ENCODE measurements at places on chromosomes 2 and 18. TPM values are rescaled to one million over a fixed set of nuclear protein-coding genes. Genes with fewer than 3 reads are reported as not detected.

GRCh38 chr2:134314681-134315368, 61.0 kb downstream of the MGAT5 start:
- peaks cover 23% of the 10 kb centered on the region for H3K36me3 ChIP-seq
- DNase-seq = no peak
- no peaks in the 10 kb centered on the region for H3K27me3 ChIP-seq
- no peak overlapping the region for H3K27ac ChIP-seq
- H3K4me1 ChIP-seq = peaks cover 33% of the 10 kb centered on the region

DNA sequence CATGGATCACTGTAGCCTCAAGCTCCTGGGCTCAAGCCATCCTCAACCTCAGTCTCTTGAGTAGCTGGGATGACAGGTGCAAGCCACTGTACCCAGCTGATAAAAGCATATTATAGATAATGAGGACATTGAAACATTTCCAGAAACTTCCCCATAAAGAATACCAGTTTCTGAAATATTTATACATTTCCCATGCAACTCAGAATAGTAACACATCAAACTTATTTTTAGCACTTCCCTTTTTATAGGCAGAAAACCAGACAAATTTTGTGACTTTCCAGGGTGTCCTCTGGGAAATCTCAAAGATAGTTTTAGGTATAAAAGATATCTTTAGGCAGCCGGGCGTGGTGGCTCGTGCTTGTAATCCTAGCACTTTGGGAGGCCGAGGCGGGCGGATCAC, 25.1 kb upstream of the DPYSL5 start:
- H3K4me3 ChIP-seq = no peak overlapping the region
- H3K27me3 ChIP-seq = no peaks in the 10 kb centered on the region
- no peaks in the 10 kb centered on the region for H3K4me1 ChIP-seq
- H3K36me3 ChIP-seq = no peaks in the 10 kb centered on the region
- no peak overlapping the region for H3K27ac ChIP-seq

DNA sequence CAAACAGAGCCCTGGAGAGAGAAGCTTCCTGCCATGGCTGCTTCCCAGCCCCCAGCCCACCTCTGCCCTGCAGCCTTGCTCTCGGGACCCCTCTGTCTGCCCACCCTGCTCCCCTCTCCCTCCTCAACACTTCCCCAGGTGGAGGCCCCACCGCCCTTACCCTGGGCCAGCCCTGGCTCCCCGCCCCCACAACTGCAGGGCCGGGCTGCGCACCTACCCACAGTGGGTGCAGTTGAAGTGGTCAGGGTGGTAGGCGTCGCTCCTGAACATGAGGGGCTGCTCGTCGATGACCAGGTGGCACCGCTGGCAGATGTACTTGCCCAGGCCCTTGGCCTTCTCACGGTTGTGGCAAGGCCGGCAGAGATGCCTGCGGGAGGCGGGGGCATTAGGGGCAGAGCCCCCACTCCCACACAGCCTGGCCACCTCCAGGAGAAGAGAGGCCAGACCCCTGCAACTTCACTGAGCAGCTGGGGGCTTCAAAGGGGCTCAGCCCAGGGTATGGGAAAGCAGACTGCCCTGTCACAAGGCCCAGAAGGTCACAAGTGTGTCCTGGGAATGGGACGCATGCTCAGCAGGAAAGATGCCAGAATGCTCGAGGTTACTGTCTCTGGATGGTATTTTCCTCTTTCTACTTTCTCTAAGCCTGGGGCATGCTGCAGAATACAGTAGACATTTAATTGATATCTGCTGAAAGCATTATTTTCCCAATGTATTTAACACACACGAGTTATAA, 3.1 kb upstream of the GPR17 start:
- H3K36me3 ChIP-seq = peaks cover 3% of the 10 kb centered on the region
- H3K4me3 ChIP-seq = no peak overlapping the region
- H3K27ac ChIP-seq = no peak overlapping the region
- DNase-seq = no peak
- no peaks in the 10 kb centered on the region for H3K27me3 ChIP-seq
- H3K4me1 ChIP-seq = peaks cover 40% of the 10 kb centered on the region

- no peak overlapping the region for H3K4me3 ChIP-seq
- H3K4me1 ChIP-seq = peaks cover 10% of the 10 kb centered on the region
- H3K27ac ChIP-seq = no peak overlapping the region
- peak; percentile 8 for DNase-seq
Measured at GRCh38 chr2:42009657-42010580, 37.9 kb upstream of the PKDCC start.

- no peak for DNase-seq
- no peak overlapping the region for H3K4me3 ChIP-seq
- no peaks in the 10 kb centered on the region for H3K36me3 ChIP-seq
- H3K27ac ChIP-seq = no peak overlapping the region
- H3K4me1 ChIP-seq = no peaks in the 10 kb centered on the region
Measured at GRCh38 chr2:132588576-132588975, 81.4 kb downstream of the LYPD1 start.

GRCh38 chr2:19762142-19762541, 139.6 kb downstream of the TTC32 start:
- peaks cover 4% of the 10 kb centered on the region for H3K27me3 ChIP-seq
- DNase-seq = no peak
- no peak overlapping the region for H3K4me3 ChIP-seq
- no peaks in the 10 kb centered on the region for H3K36me3 ChIP-seq
- no peaks in the 10 kb centered on the region for H3K4me1 ChIP-seq

- peaks cover 7% of the 10 kb centered on the region for H3K27me3 ChIP-seq
- no peak for DNase-seq
- H3K4me1 ChIP-seq = no peaks in the 10 kb centered on the region
- no peaks in the 10 kb centered on the region for H3K36me3 ChIP-seq
Measured at GRCh38 chr2:199336546-199336945, 121.2 kb downstream of the SATB2 start.

GRCh38 chr18:7766346-7766745, 199.2 kb downstream of the PTPRM start:
- H3K4me3 ChIP-seq = no peak overlapping the region
- no peaks in the 10 kb centered on the region for H3K36me3 ChIP-seq
- no peak overlapping the region for H3K27ac ChIP-seq
- no peak for DNase-seq
- no peaks in the 10 kb centered on the region for H3K4me1 ChIP-seq

DNA sequence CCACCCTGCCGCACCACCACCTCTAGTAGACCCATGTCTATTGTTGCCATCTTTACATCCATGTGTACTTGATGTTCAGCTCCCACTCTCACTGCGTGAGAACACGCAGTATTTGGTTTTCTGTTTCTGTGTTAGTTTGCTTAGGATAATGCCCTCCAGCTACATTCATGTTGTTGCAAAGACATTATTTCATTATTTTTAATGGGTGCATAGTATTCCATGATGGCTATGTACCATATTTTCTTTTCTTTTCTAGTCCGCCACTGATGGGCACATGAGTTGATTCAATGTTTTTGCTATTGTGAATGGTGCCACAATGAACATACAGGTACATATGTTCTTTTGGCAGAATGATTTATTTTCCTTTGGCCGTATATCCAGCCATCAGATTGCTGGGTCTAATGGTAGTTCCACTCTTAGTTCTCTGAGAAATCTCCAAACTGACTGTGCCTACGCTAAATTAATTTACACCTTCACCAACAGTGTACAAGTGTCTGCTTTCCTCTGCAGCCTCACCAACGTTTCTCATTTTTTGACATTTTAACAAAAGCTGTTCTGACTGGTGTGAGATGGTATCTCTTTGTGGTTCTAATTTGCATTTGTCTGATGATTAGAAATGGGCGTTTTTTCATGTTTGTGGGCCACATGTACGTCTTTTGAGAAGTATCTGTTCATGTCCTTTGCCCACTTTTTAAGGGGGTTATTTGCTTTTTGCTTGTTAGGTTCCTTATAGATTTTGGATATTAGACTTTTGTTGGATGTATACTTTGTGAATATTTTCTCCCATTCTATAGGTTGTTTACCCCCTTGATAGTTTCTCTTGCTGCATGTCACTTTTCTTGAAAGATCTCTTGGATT, 10.5 kb upstream of the ZNF513 start:
- peak overlapping the region; percentile 21 for H3K27ac ChIP-seq
- peaks cover 20% of the 10 kb centered on the region for H3K36me3 ChIP-seq
- DNase-seq = no peak
- H3K27me3 ChIP-seq = no peaks in the 10 kb centered on the region
- H3K4me1 ChIP-seq = peaks cover 30% of the 10 kb centered on the region
- no peak overlapping the region for H3K4me3 ChIP-seq

- DNase-seq = no peak
- H3K27ac ChIP-seq = no peak overlapping the region
- H3K4me3 ChIP-seq = no peak overlapping the region
- no peaks in the 10 kb centered on the region for H3K36me3 ChIP-seq
- H3K27me3 ChIP-seq = no peaks in the 10 kb centered on the region
Measured at GRCh38 chr18:9055185-9055584, 47.3 kb upstream of the NDUFV2 start.

DNA sequence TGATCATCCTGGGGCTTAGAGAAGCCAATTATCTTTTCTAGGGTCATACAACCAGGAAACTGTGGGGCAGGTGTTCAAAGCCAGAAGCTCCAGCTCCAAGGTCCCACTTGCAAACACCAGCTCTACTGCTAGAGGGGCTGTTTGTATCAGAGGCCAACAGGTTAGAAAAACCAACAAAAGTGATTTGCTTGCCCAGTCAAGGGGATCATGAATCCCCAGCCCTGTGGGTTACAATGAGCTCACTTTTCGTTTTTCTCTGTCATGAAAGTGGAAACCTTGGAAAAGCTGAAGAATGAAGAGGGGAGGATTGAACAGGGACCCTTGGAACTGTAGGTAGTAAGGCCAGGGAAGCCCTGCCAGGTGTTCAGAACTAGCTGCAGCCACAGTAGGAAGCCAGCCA, 119.2 kb downstream of the SPP2 start:
- H3K27me3 ChIP-seq = no peaks in the 10 kb centered on the region
- H3K4me3 ChIP-seq = no peak overlapping the region
- no peak for DNase-seq
- no peaks in the 10 kb centered on the region for H3K36me3 ChIP-seq
- no peak overlapping the region for H3K27ac ChIP-seq

DNA sequence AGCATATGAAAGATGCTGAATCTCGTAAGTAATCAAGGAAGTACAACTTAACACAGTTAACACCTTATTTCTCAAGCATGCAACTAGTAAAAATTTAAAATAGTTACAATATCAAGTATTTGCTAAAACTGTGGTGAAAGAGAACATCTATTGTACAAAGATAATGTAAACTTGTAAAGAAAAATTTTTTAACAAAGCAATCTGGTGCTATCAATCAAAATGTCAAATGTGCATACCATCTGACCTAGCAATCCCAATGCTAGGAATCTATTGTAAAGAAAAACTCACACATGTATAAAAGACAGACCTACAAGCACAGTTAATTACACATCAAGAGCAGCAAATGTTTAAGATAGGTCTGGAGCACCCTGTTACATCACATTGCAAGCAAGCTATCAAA, 90.1 kb downstream of the SLC66A3 start:
- no peaks in the 10 kb centered on the region for H3K27me3 ChIP-seq
- H3K4me3 ChIP-seq = no peak overlapping the region
- H3K36me3 ChIP-seq = peaks cover 2% of the 10 kb centered on the region
- DNase-seq = no peak
- H3K4me1 ChIP-seq = no peaks in the 10 kb centered on the region

DNA sequence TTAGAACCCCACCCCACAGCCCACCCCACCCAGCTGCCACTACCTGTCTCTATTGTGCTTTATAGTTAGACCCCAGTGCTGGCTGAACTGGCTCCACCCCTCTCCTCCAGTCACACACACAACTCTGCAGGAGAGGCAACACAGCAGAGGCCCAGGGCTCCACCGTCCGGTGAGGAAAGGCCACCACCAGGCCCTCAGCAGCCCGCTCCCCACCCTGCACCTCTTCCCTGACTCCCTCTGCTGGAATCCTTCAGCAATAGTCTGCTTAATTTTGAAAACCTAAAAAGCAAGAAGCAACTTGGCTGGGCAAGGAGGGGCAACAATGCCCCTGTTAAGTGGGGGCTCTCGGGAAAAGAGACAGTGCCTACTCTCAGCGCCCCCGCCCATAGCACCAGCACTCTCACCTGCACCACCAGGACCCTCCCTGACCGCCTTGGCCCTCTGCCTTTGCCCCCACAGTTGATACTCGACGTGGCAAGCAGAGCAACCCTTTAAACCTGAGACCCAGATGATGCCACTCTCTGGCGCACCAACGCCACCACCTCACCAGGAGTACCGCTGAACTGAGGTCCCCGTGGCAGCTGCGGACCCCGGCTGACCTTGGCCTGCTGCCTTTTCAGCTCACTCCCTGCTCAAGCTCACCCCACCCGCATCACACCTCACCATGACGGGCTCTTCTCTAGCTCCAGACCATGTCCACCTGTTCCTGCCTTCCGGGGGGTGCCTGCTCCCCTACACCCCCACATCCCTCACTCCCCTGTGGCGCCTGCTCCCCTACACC, 45.7 kb downstream of the NDUFA10 start:
- H3K4me1 ChIP-seq = no peaks in the 10 kb centered on the region
- H3K27me3 ChIP-seq = no peaks in the 10 kb centered on the region
- peaks cover 43% of the 10 kb centered on the region for H3K36me3 ChIP-seq

- no peak for DNase-seq
- H3K27me3 ChIP-seq = peaks cover 2% of the 10 kb centered on the region
- H3K4me3 ChIP-seq = no peak overlapping the region
- no peaks in the 10 kb centered on the region for H3K36me3 ChIP-seq
- H3K4me1 ChIP-seq = no peaks in the 10 kb centered on the region
Measured at GRCh38 chr18:38651736-38652135, 1086.1 kb upstream of the CELF4 start.

DNA sequence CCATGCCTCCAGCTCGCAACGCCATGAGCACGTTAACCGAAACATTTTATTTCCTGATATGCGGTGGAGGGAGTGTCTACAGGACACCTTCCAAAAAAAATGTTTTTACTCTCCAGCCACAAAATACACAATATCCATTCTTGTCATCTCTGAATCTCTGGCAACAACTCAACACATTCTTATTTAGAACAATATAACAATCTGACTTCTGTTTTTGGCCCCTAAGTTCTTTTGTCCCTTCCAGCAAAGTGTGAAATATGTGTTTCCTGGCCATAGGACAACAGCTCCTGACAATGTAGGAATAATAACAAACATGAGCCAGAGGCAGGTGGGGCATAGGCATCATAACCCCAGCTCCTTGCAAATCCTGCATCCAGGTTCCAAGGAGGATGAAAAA, 163.0 kb downstream of the DDX1 start:
- no peaks in the 10 kb centered on the region for H3K27me3 ChIP-seq
- H3K27ac ChIP-seq = no peak overlapping the region
- no peaks in the 10 kb centered on the region for H3K36me3 ChIP-seq
- no peak overlapping the region for H3K4me3 ChIP-seq
- H3K4me1 ChIP-seq = no peaks in the 10 kb centered on the region
- DNase-seq = no peak

GRCh38 chr2:237667893-237668292, 40.5 kb downstream of the LRRFIP1 start:
- H3K27me3 ChIP-seq = no peaks in the 10 kb centered on the region
- no peak for DNase-seq
- peaks cover 8% of the 10 kb centered on the region for H3K4me1 ChIP-seq
- H3K36me3 ChIP-seq = no peaks in the 10 kb centered on the region

The G6PC2 gene
- total RNA-seq = not detected

The ATF2 gene
- total RNA-seq = 48.0 TPM

The HOXD3 gene
- total RNA-seq = not detected

The UGT1A5 gene
- total RNA-seq = not detected

The NT5C1B gene
- not detected for total RNA-seq

The UGT1A8 gene
- not detected for total RNA-seq

The DSEL gene
- total RNA-seq = 0.10 TPM

The CDCA7 gene
- total RNA-seq = 74.0 TPM
